ENCODE measurements at places on chromosomes 16 and 17.

DNA sequence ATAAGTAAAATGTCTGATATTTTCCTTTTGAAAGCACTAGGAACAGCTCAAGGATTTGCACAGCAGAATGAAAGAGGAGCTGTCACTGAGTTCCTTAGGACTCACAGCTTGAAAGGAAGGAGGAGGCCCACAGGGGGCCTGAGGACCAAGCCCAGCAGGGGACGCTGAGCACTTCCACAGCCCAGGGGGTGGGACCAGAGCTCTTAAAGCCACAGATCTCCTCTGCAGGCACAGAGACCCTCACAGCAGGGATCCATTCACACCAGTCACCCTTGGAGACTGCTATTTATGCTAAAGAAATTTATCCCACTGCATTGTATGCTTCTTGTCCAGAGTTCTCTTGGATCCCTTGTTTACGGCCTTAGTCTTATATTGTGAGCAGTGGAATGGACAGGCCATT, 253.3 kb downstream of the STX8 start:
- no peak for DNase-seq

GRCh38 chr17:11618861-11619566, 20.7 kb downstream of the DNAH9 start:
- no peak for DNase-seq

DNA sequence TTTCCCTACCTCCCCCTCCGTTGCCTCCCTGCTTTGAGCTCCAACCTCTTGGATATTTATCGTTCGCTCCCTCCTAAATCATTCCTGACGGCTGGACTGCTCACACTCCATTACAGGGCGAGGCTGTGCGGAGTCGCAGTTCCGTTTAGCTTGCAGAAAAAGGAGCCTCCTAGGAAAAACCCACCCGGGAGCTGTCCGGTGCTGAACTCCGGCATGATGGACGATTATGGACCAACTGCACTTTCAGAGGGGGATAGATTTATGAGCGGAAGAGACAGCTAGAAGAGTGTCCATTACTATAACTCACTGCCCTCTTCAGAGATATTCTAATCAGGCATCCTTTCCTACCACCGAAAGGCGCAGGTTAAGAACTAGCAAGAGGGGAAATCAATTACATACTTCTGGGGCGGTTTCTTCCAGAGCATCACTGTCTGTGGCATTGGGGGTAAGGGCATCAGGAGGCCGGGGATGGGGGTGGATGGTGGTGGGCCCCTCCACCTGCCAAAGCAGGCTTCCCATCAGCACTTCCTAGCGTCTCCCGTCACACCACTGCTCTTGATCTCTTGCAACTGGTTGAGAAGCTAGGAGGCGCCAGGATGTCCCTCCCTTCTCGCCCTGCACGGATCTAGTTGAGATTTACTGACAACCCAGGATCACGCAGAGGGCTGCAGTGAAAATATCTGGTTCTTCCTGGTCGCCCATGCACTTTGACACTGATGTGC, 251.2 kb downstream of the ENGASE start:
- no peak for DNase-seq

- DNase-seq = no peak
These were observed 32.8 kb downstream of the CCL4 start for GRCh38 chr17:36136439-36136838.

- DNase-seq = no peak
These were observed 18.3 kb upstream of the RASD1 start for GRCh38 chr17:17514361-17514992.

- no peak for DNase-seq
These were observed 9.6 kb upstream of the MTSS2 start for GRCh38 chr16:70695331-70696070.

DNA sequence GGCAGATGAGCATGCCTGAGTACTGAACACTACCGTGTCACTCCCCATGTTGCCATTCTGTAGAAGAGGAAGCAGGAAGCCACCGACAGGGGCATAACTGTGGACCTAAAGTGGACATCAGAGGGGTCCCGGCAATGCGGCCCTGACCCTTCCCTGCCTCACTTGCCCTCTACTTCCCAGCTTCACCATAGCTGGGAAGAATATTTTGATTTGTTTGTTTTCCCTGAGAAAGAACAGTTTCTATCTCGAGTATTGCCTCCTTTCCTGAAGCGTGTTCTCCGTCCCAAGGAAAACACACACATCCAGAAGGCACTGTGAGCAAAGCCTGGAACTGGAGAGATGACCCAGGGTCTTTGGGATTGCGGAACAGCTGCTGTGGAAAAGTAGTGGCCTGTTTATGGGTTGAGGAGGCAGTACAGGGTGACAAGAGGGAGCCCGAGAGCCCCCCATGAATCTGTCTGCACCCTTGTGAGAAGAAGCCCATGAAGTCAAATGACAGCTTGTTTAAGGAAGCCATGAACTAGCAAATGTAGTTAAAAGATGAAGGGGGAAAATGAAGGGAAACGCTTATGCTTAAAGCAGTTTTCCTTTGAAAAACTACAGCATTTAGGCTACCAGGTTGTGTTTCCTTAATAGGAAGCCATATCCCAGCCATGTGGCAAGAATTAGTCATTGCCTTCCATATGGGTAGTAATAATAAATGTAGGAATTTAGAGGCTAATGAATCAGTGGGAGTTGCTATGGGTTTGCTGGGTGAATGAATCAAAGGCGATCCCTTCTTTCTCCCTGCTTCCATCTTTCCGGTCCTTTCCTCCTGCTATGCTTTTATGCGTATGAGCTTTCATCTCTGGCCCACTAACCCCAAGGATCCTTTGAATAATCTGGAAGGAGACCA, 90.0 kb upstream of the TBX2 start:
- DNase-seq = no peak
